HAP-1 (cell line): ENCODE measurements at places on chromosomes 7 and 10.

DNA sequence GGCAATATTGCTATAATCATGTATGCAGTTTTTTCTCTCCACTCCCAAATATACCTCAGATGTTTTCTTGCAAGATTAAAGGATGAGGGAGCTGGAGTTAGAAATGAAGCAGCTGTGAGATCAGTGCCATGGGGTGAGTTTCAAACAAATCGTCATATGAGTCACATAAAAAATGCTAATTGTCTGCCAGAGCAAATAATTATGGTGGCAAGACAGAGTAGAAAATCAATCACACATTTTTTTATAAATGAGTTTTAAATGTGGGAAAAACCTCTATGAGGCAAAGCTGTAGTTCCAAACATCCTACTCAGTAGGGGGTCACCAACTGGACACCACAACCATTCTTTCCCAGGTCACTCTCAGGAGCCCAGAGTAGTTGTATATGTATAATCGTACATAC lies 55.3 kb downstream of the CH25H start:
- no peak for DNase-seq

DNA sequence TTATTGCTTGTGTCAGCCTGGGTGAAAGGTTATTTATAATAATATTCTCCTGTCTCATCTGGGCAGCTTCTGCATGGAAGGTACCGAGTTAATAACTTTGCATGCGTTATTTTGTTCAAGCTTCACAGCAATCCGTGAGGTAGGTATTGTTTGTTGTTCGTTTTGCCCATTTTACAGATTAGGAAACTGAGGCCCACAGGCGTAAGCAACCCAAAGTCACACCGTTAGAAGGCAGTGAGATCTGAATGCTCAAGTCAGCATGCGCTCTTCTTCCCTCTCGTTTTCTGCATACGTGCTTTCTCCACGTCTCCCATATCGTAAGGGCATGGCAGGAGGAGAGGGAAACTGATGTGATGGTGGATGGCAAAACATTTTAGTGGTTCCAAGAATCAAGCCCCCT lies 34.1 kb downstream of the LHPP start:
- no peak for DNase-seq

DNA sequence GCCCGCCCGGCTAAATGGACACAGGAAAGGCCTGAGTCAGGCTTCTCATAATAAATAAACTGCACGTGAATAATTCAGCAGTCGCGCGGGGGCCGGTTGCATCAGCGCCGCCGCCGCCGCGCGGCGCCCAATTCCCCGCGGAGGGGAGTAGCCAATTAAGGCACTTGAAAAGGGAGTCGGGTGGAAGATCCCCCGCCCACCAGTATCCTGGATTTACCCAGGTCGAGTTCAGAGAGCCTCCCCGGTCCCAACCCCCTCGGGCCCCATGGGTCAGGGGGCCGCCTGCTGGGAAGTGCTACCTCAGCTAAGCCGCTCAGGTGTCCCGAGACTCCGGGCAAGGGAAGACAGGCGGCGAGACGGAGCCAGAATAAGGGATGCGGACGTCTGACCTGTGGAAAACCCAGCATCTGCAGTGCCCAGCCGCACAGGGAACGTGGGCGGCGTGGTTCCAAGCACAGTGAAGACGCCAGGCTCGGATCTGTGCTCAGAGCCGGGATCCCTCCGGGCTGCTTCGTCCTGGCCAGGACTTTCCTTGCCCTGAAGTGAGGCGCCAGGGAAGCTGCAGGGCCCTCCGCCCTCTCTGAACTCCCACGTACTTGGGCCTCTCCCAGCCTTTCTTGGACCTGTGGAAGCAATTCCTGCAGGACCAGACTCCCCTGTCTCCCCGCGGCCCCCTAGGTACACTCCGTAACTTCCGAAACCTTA lies 7.3 kb upstream of the LBX1 start:
- DNase-seq, result no peak

DNA sequence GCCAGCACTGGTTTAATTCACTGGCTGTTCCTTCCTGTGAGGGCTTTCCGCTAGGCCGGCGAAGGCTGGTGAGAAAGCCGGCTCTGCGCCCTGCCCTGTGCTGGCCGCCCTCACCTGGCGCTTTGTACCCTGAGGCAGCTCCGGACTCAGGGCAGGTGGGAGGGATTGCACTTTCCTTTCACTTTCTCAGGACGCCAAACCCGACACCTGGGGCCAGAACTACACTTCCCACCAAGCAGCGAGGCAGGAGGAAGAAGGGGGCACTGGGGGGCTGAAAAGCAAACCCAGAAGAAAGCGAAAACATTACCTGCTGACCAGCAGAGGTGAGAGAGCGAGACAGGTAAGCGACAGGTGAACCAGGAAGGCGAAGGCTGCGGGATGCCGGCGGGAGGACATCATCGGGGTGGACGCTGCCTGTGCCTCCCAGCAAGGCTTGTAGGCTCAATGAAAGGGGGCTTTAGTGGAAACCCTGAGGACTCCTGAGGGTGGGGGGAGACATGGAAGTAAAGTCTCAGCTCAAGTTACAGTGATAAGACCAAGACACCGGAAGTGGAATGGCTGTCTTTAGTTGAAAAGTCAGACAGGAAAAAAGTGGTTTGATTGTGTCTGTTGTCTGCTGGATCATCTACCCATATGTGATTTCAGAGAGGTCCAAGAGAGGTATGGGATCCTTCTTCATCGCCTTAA lies at the start of gene RAB19:
Gene RAB19 (plus strand): TSS at position 181 of the 687 bp plus-strand sequence. CDS start 3,589 bp downstream, outside the sequence.
- no peak for DNase-seq

DNA sequence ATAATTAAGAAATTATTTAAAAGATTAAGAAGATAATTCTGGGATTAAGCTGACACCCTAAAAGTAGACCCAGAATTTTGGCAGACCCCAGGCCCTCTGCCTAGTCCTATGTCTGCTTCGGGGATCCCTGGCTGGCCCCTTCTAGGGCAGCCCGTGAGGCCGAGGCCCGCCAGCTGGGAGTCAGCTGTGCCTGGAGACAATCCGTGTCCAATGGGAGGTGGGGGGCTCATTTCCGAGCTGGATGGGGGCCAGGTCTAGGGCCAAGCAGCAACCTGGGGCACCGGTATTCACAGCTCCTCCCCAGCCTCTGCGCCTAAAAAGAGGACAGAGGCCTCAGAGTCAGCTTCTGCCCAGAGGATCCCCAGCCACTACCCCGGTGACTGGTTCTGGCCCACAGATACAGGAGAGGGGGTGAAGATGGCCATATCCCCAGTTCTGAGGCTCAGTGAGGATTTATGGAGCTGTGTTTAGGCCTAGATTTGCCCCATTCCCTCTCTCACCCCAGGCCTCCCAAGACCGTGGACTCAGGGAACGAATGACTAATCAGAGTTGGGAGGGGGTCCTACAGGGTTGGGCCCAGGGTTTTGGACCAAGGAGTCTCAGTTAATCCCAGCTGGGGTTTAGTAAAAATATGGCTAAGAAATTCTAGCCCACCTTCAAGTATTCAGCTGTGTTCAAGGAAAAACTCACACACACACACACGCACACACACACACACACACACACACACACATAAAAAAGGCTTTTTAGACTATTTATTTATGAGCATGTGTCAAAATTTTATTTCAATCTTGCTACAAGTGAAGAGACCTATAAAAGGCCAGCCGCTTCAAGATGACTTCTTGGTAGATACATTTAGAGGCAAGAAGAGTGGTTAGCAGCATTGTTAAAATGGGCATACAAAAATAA lies 37.4 kb upstream of the LBX1 start:
- no peak for DNase-seq

GRCh38 chr10:49099046-49099445 lies 16.3 kb downstream of the VSTM4 start:
- DNase-seq, result no peak

DNA sequence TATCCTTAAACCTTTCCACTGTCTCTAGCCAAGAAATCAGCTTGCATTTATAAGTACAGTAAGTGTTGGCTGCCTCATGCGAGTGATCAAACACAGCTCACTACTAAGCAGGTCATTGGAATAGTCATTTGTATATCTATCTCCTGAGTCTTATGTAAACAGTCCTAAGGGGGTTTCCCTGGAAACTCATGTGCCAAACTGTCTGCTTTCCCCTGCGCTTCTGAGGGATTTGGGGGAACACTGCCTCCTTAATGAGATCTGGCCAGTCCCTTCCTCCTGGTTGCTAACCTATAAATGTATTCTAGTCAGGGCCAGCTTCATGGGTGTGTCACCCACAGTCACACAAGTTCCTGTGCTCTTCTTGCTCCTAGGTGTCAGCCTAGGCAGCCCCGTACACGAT lies 133.1 kb downstream of the CD36 start:
- no peak for DNase-seq

- no peak for DNase-seq
These were observed 7.7 kb upstream of the TIAL1 start for GRCh38 chr10:119604468-119604867.

DNA sequence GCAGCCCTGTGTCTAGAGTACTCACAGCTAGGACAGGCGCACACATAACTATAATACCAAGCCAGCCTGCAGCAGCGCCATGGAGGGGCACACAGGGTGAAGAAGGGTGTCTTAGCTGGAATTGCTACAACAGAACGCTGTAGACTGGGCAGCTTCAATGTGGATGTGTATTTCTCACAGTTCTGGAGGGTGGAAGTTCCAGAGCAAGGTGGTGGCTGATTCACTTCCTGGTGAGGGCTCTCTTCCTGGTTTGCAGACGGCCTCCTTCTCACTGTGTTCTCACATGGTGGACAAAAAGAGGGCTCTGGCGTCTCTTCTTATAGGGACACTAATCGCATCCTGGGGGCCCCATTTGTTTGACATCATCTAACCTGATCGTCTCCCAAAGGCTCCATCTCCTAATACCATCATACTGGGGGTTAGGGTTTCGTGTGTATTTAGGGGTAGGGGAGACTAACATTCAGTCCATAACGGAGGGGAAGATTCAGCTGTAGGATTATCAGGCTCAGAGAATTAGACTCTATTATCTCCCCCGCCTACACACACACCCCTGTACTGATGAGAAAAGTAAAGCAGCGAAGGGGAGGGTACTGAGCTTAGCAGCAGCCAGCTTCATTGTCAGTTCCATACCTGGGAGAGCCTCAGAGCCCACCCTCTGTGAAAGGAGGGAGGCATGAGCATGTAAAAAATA lies 289.1 kb downstream of the CCDC3 start:
- no peak for DNase-seq

DNA sequence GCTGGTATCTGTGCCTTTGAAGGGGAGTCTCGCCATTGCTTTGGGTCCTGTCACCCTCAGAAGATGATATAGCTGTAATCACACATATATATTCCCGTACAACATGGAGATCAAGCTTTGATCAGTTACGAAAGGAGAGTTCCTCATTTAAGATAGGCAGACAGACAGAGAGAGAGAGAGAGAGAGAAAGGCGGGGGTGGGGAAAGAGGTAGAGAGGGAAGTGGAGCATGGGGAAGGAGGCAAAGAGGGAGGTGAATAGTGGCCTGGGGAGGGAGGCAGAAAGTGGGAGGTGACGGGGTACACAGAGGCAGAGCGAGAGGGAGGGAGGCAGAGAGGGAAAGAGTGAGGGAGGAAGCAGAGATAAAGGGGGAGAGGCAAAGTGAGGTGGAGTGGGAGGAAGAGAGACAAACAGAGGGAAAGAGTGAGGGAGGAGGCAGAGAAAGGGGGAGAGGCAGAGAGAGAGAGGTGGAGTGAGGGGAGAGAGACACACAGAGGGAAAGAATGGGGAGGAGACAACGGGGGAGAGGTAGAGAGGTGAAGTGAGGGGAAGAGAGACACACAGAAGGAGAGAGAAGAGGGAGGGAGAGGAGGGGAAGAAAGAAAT lies 44.6 kb upstream of the C1QL3 start:
- no peak for DNase-seq

GRCh38 chr10:97494863-97495506 lies 3.2 kb downstream of the MMS19 start:
- DNase-seq, result no peak
